Fibroblast of lung (primary cell): ENCODE measurements at places on chromosomes 2 and 18. TPM values are rescaled to one million over a fixed set of nuclear protein-coding genes. Genes with fewer than 3 reads are reported as not detected.

DNA sequence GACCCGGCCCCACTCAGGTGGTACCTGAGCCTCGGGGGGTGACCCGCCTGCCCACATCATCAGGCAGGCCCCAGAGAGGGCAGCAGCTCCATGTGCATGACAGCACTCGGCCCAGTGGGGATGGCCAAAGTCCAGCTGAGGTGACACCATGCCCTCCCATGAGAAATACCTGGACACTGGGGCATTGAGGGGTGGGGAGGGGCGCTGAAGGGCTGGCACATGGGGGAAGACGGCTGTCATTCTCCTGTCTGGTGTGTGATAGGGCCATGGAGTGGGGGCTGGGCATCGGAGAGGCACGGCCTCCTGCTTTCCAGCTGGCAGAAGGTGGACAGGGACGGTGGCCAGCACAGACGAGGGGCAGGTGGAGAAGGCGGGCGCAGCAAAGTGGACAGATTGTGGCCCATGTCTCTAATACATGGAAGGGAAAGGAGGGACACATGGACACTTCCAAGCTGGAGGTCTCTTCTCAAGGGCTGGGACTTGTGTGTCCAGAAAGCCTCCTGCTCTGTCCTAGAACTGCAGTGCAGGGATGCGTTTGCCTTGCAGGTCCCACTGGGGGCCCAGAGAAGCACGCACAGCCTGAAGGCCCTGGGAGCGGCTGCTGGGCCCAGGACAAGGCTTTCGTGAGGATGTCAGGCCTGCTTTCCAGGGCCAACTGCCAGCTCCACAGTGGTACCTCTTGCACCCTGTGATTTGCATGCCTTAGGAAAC, 302.2 kb downstream of the NDUFA10 start:
- no peak for DNase-seq

The DSC3 gene
- under 0.01 and 0.17 TPM in 2 replicates for total RNA-seq

DNA sequence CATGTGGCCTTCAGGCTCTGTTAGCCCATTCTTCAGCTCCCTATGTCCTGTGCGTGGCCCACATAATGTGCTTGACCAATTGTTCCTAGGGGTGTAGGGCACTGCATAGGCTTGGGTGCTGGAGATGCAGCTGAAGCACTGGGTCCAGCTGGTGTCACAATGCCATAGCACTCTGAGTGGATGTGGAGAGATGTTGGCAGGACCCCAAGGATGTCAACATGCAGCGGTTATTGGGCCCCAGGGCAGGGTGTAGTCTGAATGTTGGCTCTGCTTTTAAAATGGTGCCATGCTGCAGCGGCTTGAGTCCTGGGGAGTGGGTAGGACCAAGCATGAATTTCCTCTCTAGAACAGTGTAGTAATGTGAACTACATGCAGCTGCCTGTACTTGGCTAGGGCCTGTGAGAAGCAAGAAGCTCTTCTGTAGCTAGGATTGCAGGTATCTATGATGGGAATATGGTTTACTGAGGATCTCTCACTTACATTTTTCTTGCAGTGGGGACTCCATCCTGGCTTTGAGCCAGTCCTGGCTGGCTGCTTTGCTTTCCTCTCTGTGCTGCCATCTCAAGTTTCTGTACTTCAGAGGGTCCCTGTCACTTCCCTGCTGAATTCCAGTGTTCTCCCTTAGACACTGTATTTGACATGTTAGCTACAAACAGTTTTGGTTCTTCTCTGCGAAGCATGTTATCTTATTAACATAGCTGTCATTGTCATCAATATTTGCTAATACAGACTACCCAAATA, 148.4 kb downstream of the CSRNP3 start:
- DNase-seq: no peak

- no peak for DNase-seq
Measured at GRCh38 chr2:70759446-70759845, 8.6 kb downstream of the ADD2 start.

DNA sequence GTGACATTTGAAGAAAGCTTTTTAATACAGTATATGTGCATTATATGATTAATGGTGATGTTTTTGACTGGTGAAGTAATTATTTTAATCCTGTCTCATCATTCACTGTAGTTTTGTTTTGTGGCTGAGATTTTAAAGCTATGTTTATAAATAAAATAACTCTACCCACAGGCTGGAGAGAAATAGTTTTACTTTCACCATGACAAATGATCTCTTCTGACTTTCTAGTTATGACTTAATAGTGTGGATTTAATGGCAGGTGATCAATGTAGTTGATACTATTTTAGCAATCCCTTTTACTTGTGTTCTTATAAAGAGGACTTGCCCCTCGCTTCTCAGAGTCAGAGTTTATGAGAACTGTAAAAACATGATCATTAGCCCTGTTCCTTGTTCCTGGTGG, 289.5 kb upstream of the SIX3 start:
- no peak for DNase-seq

GRCh38 chr18:48314690-48315089, 94.5 kb downstream of the ZBTB7C start:
- DNase-seq: no peak
